Mononuclear cell (primary cell): ENCODE measurements at places on chromosomes 12 and 14. TPM values are rescaled to one million over a fixed set of nuclear protein-coding genes. Genes with fewer than 3 reads are reported as not detected.

The CCDC77 gene
- total RNA-seq: 8.4 TPM

The LRP1-AS gene
- total RNA-seq: not detected

The CLEC4C gene
- total RNA-seq: 3.0 TPM

The NKX2-8 gene
- total RNA-seq: not detected

The EPS8 gene
- 4.2 TPM for total RNA-seq

The NYNRIN gene
- total RNA-seq: under 0.01 TPM

The GLRX5 gene
- total RNA-seq: 14.4 TPM

The RPS6KL1 gene
- 3.4 TPM for total RNA-seq

The GLS2 gene
- 1.2 TPM for total RNA-seq

The RGS6 gene
- total RNA-seq: 2.5 TPM

The IKZF4 gene
- 1.3 TPM for total RNA-seq

The AQP6 gene
- total RNA-seq: not detected

The KRT81 gene
- total RNA-seq: not detected

The ZNF140 gene
- total RNA-seq: 23.6 TPM

The KRT71 gene
- total RNA-seq: not detected

The SOX5 gene
- total RNA-seq: 0.94 TPM

The ANKRD33 gene
- 0.10 TPM for total RNA-seq

The PAH gene
- total RNA-seq: 0.10 TPM

The NPC2 gene
- total RNA-seq: 166 TPM

The TECPR2 gene
- 2.7 TPM for total RNA-seq

The CEBPE gene
- total RNA-seq: 0.21 TPM

The FAM90A1 gene
- not detected for total RNA-seq

The KLRC4 gene
- total RNA-seq: 7.2 TPM

The PTPN6 gene
- 99.9 TPM for total RNA-seq

The ENTPD5 gene
- 6.3 TPM for total RNA-seq

The FZD10 gene
- total RNA-seq: not detected

The KRT74 gene
- 0.10 TPM for total RNA-seq

The PRORP gene
- 36.8 TPM for total RNA-seq

The NRDE2 gene
- 15.0 TPM for total RNA-seq

The STON2 gene
- total RNA-seq: 25.9 TPM

The SYT10 gene
- total RNA-seq: not detected

The MYO1H gene
- under 0.01 TPM for total RNA-seq

The CYP27B1 gene
- total RNA-seq: 1.3 TPM

The STRAP gene
- total RNA-seq: 59.0 TPM

The PLD4 gene
- 15.3 TPM for total RNA-seq

The HCAR3 gene
- total RNA-seq: 25.9 TPM

The RHOJ gene
- 0.10 TPM for total RNA-seq

The RIMKLB gene
- total RNA-seq: 8.3 TPM

The USP44 gene
- 6.3 TPM for total RNA-seq
